Activated CD4-positive, alpha-beta T cell treated with anti-CD3 and anti-CD28 coated beads, Interleukin-2, amount 50 U/mL, for 4 hours (primary cell): ENCODE measurements at places on chromosomes 12 and 14.

DNA sequence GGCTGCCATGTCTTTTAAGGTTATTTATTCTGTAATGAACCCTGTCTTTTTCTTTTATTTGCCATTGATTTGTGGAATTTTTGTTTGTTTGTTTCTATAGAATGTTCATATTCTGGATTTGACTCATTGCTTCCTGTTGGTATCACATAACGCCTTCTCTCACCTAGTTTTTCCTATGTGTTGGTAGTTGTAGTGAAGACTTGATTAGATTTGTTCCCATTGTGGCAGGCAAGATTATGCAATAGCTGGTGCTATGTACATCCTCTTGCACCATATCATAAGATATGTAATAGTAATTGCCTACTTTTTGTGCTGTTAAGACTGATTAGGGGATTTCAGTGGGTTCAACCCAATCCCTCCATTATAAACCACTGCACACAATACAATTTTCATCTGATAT, 3.9 kb upstream of the KRT6B start:
- no peak for DNase-seq

GRCh38 chr12:94973221-94973620, 30.3 kb downstream of the NDUFA12 start:
- DNase-seq = no peak

DNA sequence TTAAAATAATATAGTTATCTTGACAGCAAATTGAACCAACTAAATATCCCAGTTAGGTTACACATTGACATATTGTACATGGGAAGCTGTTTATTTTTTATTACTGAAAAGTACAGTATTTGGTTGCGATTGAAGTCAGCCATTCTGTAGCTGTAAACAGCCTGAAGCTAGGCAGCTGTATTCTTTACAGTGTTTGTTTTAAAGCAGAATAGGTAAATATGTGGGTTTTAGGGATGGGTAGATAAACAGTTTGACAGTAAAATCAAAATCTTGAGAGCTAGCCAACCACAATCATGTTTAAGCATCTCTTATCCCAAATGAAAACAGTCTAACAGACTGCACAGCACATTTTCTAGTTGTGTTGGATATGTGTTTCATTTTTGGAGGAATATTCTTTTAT, 45.7 kb downstream of the TTC6 start:
- no peak for DNase-seq

DNA sequence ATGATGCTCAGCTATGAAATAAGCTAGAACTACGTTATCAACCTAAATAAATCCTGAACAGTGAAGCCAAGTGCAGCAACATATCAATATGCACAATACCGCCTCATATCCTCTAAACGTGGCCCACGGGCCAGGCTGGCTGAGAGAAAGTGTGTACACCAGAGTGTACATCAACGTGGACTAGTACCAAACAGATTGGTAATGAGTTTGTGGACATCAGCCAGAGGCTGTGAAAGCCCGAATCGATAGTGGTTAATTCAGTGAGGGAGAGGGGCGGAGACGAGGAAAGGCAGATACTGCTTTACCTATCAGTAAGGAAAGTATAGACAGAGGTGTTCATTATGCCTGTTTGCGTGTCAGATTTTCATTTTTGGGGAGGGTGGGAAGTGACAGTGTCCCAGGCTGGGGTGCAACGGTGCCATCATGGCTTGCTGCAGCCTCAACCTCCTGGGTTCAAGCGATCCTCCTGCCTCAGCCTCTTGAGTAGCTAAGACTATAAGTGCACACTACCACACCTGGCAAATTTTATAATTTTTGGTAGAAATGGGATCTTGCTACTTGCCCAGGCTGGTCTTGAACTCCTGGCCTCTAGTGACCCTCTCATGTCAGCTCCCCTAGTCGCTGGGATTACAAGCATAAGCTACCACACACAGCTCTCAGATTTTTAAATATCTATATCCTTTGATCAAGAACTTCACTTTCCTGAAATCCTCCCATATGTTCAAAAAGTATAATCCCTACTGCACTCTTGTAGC, 50.1 kb downstream of the ANAPC7 start:
- no peak for DNase-seq

GRCh38 chr12:4214877-4215228, 58.7 kb upstream of the CCND2 start:
- DNase-seq = no peak

DNA sequence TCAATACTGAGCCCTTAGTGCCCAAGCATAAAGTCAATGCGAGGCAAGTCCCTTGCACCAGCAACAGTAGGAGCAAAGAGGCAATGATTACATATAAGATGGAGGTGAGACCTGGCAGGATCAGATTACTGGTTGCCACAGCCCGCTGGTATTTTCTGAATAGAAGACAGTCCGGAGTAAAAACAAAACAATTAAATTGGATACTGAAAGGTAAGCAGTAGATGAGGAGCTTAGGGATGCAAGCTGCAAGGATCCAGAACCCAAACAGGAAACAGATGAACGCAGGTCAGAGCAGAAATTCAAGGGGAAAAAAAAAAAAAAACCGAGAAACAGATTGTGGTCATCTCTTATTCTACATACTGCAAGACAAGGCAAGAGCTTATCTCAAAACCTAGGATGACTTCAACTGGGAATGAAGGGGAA, 119.6 kb downstream of the MED13L start:
- DNase-seq = no peak
